ENCODE measurements at places on chromosomes 7 and 10.
A peak's percentile ranks its signal among the peaks of the same experiment; 100 is the strongest.

DNA sequence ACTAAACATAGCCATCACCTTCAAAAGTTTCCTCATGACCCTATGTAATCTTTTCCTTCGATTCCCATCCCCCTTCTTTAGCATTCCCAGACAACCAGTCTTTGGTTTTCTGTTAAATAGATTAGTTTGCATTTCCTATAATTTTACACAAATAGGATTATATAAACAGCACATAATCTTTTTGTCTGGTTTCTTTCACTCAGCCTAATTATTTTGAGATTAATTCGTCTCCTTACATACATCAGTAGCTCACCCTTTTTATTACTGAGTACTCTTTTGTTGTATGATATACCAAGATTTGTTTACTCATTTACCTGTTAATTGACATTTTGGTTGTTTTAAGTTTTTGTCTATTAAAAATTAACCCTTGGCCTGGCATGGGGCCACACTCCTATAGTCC lies 354.7 kb upstream of the CHRM2 start:
- no peak for DNase-seq

- no peak for DNase-seq
Observed at GRCh38 chr7:9945857-9946256, 1027.8 kb upstream of the PHF14 start.

- DNase-seq, result no peak
Observed at GRCh38 chr10:75498884-75499350, 67.5 kb downstream of the LRMDA start.

DNA sequence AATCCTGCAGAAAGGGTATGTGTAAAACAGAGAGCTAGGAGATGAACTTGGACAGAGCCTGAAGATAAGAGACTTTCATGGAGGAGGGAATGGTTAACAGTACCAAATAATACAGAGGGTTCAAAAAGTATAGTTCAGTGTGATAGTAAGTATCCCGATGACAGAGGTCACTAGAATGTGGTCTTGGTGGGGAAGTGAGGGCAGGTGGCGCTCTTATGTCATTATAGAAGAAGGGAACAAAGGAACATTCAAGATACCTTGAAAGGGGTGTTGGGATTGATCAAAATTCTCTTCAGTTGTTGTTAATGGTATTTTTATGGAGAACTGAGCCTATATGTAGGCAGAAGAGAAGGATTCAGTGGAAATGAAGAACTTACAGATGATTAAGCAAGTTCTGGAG lies 312.5 kb downstream of the SUGCT start:
- DNase-seq, result no peak

DNA sequence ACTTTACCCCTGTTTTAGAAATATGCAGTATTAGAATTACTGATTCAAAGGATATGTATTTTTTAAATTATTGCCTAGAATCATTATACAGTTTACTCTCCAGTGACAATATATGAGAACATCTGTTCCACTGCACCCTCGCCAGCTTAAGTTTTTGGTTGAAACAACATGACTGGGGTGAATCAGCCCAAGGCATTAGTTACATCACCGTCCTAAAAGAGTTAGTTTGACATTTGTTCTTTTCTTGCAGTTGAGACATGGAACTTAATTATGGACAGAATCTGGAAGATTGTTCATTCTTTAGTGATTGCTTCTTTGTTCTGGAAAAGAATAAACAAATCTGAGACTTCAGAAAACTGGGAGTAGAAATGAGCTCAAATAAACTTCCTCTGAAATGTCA lies 167.3 kb upstream of the DKK1 start:
- peak; percentile 20 for DNase-seq

- DNase-seq, result no peak
Observed at GRCh38 chr10:132643709-132644526, 106.3 kb downstream of the INPP5A start.

DNA sequence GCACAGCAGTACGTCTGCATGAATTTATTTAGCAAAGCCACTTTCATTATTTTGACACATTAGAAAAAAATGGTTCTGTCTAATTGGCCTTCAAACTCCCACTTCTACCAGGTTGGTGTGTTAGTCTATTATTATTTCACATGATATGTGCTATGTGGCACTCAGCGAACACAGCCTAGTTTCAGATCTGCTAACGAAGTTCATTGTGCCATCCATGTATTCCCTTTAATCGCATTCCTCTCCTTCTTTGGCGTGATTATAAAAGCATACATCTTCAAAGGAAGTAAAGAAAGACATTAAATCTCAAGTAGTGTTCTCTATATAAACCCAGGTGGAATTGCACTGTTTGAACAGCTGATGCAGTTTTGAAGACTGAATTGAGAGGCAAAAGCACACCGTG lies 96.4 kb upstream of the CACNA2D1 start:
- DNase-seq, result no peak

DNA sequence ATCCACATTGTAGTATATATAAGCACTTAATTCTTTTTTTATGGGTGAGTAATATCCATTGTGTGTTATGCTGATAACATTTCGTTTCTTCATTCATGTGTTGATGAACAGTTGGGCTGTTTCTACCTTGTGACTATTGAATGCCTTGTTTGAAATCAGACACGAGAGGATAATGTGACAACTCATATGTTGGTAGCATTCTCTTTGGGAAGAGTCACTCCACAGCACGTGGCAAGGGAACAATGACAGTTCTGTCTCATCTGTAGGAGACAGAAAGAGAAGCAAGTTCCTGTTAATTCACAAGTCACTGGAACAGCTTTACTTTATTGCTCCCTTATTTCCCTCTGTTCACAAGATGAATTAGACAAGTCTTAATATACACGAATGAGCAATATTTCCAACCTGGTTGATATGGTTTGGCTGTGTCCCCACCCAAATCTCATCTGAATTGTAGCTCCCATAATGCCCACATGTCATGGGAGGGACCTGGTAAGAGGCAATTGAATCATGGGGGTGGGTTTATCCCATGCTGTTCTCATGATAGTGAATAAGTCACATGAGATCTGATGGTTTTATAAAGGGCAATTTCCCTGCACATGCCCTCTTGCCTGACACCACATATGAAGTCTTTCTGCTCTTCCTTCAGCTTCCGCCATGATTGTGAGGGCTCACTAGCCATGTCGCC lies 125.3 kb downstream of the SEC23IP start:
- no peak for DNase-seq

DNA sequence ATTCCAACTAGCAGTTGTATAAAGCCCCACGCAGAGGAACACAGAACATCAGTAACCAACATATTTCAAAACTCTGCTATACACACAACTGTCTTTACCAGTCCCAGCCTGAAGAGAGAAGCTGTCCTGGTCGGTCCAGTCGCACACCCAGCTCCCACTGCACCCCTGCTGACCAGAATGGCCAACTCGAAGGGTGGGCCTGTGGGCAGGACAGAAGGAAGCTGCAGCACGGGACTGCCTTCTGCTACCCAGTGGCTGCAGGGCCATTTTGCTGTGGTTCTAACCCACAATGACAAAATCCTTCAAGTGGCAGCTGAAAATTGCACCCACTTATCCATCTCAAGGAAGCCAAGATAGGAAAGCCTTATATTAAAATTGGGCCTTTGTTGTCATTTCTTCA lies 48.2 kb downstream of the GSDME start:
- DNase-seq, result no peak

DNA sequence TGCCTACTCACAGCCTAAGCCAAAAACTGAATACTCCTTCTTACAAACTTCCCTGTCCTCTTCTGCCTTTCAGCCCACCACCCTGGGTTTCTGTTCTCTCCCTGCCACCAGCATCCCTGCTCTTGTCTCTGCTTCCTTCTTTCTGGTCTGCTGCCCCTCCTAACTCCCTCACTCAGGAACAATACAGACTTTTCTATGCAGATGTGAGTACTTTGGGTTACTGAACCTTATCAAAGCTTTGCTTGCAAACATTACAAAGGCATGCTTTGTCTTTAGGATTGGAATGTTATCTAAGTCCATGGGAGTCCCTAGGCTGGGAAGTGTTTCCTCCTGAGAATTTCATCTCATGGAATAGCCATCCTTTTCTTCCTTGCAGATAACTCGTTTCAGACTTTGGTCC lies 28.9 kb downstream of the CNNM1 start:
- DNase-seq, result no peak

DNA sequence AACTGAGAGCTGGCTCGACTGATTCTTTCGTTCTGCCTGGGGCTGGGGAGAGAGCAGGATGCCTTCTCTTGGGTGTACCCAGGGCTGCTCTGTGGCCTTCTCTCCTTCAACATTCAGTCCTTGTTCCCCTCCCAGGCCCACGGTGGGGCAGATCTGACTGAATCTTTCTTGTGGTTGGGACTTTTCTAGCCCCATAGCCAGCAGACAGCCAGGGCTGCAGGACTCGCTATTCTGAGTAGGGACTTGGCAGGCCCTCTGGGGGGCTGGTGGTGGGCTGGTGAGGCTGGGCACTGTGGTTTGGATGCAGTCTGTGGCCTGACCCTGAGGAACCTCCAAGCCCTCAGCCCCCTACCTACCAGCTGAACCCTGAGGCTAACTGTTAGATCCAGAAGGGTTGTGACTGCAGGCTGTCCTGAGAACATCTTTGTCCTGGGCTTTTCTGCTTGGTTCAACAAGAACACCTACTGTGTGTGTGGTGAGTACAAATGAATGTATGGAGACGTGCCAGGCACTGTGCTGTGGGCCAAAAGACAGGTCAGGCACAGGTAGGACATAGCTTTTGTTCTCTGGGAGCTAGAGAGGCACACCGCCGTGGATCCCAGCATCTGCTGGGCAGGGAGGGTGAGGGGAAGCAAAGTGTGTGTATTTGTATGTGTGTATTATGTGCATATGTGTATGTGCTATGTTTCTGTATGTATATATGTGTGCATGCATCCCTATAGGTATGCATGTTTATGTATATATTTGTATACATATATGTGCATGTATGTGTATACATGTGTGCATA lies 2.1 kb upstream of the PALD1 start:
- no peak for DNase-seq

DNA sequence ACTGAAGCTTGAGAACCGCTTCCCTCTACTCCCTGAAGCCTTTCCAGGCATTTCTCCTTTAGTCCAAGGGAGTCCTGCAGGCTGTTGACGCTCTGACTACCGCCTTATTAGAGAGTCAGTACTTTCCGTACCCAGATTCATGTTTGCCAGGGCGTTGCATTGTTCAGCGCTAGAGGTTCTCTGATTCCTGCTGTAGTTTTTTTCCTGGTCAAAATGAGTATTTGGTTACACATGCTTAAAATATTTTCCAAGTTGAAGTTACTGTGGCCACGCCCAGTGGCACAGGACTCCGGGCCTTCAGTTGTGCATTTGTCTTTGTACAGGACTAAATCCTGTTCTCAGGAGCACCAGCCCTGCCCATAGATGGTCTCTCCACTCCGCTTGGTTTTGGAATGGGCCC lies 7.9 kb downstream of the MTURN start:
- DNase-seq, result no peak

DNA sequence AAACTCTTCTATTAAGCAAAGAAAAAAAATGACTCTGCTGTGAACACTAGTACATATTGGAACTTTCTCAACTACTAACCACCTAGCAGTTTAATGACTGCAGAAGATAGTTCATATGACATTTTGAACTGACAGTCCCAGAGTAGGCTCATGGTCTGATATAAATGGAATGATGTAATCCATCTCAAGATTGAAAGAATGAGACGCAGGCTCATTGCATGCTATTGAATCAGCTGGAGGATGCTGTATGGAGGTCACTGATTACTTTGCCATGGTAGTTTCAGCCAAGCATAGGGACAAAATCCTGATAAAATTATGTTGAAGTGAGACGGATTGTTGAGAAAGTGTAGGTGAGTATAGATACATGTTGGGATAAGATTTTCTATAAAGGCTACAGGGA lies 217.6 kb upstream of the SEMA3E start:
- no peak for DNase-seq

DNA sequence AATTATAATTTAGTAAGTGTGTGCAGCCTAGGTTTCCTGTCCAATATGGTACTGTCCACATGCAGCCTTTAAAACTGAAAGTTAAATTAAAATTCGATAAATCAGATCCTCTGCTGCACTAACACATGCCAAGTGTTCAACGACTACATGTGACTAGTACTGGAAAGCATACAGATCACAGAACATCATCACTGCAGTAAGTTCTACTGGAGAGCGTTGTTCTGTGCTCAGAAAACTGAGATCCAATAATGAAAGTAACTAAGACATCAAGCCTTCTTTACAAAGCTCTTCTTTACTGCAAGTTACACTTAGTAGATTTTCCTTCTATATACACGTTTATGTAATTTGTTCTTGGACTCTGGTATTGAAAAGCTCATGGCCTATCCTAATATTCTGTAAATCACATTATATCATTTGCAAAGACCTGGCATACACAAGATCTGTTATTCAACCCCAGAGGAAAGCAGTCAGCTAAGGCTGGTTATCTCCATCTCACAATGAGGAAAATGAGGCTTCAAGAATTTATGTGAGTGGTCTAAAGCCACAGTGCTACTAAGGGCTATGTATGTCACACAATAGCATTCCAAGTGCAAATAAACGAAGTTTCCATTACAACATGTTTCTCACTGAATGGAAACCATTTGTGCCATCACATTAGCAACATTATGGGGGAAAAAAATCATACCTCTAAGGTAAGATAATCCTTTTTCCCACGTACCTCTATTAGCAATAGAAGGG lies 77.6 kb downstream of the VPS41 start:
- DNase-seq, result no peak

- no peak for DNase-seq
Observed at GRCh38 chr10:62511238-62511637, 137.1 kb downstream of the ZNF365 start.

DNA sequence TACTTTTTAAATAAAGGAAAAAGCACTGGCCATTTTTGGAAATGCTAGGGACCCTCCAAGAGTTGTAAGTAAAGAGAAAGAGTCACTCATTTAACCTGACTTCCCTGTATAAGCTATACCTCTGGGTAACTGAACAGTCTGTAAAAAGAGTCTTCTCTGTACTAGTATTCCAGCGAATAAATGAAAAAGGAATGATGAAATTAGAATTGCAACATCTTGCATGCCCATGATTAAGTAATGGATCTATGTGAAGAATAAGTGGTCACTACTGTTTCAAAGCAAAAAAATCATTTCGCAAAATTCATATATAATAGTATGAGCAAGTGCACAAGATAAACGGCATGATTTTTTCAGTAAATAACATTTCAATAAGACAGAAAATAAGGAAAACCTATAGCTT lies 116.8 kb downstream of the ZFAND4 start:
- DNase-seq, result peak; percentile 2
